Fibroblast of upper back skin (primary cell): ENCODE measurements at places on chromosomes 4 and X.
A peak's percentile ranks its signal among the peaks of the same experiment; 100 is the strongest.

DNA sequence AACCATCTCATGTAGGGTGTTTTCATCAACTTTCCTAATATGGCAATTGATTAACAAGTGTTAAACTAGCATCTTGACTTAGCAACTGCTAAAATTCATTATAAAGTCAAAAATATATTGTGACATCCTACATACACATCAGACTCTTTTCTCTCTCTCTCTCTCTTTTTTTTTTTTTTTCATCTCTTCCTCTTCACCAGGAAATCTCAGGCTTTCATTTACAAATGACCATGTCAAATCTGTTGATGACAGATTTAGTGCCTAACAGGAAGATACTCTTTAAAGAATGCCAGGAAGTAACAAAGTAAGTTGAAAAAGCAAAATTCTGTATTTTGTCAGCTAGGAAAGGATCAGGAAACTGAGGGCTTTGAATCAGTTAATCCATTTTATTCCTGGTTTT is 365.5 kb downstream of the PCDH7 start:
- DNase-seq = no peak

DNA sequence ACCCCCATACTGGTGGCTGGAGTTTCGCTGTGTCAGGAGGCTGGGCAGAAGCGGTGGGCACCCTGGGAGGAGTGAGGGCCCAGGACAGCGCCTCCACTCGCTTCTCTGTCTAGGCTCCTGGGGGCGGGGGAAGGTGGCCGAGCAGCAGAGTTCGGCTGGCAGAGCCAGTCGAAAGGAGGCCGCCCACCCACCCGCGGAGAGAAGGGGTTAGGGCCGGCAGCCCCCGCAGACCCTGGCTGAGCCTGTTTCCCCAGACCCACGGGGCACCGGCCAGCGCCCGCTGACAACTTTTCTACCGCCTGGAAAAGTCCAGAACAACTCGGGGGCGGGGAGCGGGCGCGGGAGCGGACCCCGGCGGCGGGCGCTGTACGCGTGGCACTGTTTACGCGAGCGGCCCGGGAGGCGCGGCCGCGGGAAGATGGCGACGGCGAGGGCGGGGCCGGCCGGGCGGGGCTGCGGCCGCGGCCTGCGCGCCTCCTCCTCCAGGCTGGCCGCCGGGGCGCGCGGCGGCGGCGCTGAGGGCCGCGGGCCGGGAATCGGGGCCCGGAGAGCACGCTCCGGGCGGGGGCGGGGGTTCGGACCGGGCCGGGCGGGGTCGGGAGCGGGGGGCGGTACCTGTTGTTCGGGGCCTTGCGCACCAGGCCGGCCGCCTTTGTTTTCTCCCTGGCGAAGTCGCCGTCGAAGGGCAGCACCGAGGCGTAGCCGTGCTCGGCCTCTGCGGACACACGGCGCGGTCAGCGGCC is 628 bp downstream of the MXD4 start:
- DNase-seq = peak; percentile 45

DNA sequence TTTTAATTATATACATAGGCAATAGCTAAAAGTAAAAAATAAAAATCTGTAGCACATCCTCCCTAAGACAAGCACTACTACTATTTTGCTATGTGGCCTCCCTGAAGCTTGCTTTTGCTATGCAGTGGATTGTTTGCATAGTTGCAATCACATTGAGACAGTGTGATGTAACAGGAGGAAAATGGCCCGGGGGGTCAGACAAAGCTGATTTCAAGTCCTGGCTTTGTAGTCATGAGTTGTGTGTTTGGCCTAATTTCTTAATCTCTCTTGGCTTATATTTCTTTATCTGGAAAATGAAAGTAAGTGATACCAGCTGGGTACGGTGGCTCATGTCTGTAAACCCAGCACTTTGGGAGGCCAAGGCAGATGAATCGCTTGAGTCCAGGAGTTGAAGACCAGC is 166.6 kb downstream of the LHFPL1 start:
- DNase-seq = peak; percentile 56

DNA sequence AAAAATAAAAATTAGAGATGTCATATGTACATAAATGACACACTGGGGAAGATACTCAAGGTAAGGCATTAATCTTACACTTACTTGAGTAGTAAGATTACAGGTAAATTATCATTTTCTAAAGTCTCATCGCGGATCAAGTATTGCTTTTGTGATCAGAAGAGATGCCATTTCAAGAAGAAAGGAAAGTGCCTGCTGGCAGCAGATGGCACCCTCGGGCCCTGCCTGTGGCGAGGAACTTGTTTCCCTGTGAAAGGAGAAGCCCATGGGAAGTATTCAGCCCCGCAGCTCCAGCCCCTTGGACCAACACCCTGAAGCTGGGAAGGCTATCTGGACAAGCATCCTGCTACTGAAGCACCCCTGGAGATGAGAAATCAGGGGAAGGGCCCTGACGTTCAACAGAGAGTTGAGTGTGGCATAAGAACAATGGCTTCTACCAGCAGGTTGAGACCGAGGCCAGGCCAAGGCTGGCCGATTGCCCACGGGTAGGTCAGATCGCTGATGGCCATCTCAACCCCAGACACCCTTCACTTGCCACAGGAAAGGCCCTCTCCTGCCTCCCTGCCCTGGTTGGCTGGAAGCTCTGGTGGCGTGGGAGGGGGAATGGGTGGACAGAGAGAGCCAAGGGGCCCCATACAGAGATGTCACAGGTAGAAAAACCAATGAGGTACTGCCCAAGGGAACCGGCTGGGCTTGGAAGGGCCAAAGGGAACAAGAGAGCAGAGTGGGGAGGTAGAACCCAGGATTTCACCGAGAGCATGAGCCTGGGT is 18.8 kb upstream of the MXD4 start:
- DNase-seq = no peak

DNA sequence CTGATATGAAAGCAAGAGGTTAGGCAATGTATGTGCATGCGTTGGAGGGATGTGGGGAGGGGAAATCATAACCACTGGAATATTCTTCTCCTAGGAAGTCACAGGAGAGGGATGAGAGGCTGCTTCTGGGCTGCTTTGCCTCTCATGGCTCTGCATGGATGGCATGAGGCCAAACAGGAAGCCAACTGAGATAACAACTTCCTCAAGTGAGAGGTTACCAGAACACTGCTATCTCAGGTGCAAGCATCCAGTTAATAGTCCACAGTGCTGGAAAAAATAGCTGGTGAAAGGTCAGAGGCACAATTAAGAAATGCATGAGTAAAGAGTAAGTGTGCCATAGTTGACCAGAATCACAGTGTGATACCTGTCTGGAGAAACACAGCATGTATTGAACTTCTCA is 113.3 kb downstream of the ELOVL6 start:
- DNase-seq = no peak

GRCh38 chrX:45623266-45623665 is 422.6 kb upstream of the DIPK2B start:
- peak; percentile 94 for DNase-seq

DNA sequence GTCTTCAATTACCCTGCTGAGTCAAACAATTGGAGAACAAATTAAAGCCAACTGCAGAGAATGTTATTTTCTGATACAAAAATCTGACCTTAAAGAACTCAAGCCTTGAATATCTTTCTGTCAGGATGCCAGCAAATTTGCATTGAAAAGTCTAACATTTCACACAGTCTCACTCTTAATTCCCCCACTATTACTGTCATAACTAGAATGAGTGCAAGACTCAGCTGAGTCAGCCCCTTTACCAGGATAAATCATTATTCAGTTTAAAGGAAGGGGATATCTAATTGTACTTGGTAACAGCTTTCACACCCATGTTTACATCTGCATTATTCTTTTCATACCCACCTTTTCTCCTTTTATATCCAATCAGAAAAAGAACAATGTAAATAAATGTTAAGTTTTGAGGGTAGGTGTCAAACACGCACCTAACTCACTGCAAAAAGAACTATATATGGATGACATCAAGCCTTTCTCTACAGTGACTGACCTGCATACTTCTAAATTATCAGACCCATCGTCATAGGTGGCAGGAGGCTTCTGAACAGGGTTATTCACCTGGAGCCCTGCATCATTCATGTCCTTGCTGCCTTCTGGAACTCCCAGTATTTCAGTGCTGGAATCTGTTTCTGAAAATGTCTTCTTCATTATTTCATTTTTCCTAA is 117.4 kb downstream of the TMA16 start:
- no peak for DNase-seq

- no peak for DNase-seq
These were observed 224.0 kb downstream of the ARAP2 start for GRCh38 chr4:36020351-36020750.

DNA sequence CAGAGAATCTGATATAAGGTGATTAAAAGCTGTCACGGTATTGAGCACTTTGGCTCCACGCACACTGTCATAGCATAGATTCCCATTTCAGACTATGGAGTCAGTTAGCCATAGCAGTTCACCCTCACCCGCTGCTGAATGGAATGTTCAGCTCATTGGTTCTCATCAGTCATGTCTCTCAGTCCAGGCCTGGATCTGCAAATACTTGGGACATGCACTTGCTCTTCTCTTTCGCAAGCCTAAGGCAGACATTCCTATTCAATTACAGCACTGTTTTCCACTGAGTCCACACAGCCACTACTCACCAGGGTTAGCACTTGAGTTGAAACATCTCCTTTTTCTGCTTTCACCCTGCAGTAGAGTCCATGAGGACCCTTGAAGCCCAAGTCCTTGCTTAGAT is 30.6 kb upstream of the SCML1 start:
- DNase-seq = peak; percentile 82

- DNase-seq = no peak
These were observed 32.5 kb upstream of the AADAT start for GRCh38 chr4:170122252-170122651.

GRCh38 chr4:82885410-82885809 is 5.5 kb downstream of the SEC31A start:
- no peak for DNase-seq

DNA sequence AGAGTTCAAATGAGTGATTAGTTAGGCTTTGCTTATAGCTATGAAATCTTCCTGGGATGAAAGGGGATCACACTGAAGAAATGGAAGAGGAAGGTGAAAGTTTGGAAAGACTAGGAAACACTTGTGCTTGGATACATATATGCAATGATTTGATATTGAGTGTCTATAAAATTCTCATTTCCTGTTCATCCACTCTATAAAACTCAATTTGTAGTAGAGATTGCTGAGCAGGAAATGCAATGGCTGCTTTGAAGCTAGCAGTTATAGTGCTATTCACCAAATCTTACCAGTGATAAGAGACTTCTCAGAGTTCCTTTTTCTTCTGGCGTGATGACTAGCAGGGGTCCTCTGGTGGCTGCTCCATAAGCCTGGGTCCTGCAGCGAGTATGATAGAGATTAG is 128.1 kb upstream of the HPF1 start:
- DNase-seq = no peak

GRCh38 chr4:101086801-101087586 is 260.3 kb downstream of the PPP3CA start:
- no peak for DNase-seq

DNA sequence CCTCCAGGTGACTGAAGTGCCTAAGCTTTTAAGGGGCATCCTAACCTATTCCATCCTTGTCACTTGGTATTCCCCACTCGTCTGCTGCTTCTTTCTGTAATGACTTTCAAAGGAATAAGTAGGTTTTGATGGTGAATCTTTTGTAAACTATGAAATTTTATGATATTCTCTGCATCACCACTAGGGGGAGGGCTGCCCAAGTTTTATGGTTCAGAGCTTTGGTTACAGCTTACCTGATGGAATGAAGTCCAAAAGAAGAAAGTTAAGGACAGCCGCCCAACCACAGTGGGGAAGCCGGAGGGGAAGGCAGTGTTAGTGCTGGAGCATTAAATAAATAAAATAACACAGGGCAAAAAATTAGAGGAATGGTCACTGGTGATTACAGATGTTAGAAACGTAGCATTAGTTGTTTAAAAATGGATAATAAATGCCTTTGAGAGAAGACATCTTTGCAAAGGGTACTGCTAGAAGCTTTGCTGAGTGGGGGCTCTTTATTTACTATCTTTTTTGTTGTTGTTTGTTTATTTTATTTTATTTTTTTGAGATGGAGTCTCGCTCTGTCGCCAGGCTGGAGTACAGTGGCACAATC is 204.9 kb downstream of the GBA3 start:
- peak; percentile 21 for DNase-seq

- DNase-seq = no peak
These were observed 85.2 kb downstream of the FHDC1 start for GRCh38 chr4:153021276-153021675.

DNA sequence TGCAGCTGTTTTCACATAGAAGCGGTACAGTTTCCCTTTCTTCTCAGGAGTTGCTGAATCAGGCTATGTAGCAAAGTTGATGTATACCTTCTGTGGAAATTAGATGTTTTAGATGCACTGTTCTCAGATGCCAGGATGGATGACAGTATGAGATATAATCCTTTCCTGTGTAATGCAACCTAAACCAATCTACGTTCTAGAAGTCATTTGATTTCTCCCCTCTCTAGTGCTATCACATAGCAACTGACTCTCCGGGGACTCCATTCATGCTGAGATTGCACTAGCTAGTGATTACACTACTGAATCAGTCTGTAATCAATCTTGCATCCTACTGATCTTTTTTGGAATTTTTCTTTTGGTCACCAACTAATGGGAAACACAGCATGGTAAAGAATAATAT is 1881.7 kb downstream of the PCDH7 start:
- DNase-seq = no peak

DNA sequence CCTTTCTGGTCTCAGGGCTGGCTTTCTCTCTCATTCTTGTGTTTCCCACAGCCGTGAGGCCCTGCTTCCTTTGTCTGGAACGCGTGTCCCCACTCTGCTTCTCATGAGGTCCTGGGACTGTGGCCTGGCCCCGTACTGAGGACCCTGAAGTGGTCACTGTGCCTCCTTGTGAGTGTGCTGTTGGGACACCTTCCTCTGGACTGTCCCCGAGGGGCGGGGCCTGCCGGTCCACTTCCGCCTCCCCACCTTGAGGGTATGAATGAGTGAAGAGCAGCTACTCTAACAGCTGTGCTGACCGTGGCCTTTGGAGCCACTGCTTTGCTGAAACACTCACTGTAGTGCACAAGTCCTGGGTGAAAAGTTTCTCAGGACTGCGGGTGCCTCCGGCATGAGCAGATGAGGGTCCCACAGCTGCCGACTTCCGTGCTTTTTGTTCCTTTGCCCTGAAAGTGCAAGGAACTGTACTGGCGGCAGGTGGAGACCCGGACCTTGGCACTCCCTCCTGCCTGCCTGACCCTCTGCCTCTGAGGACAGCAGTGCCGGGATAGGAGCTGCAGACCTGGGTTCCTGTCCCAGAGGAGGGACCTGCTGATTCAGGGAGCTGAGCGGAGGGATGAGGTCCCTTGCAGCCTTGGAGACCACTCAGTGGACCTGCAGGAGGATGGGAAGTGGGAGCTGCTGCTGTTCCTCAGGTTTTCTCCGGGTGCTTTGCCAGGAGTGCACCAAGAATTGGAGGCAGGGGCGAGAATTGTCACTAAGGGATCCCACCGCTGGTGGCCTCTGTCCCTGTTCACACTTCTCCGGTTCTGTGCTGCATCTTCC is 38.0 kb downstream of the HTT-AS start:
- no peak for DNase-seq

DNA sequence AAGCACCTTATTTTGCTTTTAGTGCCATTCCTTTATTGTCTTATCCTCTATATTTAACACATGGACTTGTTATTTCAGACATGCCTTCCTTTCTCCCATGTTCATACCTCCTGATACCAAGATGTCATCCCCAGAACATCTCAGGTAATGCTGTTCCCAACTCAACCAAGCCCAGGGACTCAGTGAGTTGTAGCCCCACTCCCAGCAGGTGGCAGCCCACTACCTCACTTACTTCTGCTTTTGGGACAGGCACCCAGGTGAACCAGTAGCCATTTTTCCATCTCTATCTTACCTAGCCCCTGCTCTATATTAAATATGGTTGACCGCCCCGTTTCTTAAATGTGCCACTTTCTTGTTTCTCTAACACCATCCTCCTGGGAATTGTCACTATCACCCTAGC is 199.0 kb downstream of the DCHS2 start:
- no peak for DNase-seq
